ENCODE measurements at places on chromosomes 12 and 14.

GRCh38 chr12:108768591-108769500, 37.5 kb upstream of the CORO1C start:
- DNase-seq = no peak

- peak; percentile 60 for DNase-seq
These were observed 508.2 kb upstream of the ATP2B1 start for GRCh38 chr12:90216815-90217214.

DNA sequence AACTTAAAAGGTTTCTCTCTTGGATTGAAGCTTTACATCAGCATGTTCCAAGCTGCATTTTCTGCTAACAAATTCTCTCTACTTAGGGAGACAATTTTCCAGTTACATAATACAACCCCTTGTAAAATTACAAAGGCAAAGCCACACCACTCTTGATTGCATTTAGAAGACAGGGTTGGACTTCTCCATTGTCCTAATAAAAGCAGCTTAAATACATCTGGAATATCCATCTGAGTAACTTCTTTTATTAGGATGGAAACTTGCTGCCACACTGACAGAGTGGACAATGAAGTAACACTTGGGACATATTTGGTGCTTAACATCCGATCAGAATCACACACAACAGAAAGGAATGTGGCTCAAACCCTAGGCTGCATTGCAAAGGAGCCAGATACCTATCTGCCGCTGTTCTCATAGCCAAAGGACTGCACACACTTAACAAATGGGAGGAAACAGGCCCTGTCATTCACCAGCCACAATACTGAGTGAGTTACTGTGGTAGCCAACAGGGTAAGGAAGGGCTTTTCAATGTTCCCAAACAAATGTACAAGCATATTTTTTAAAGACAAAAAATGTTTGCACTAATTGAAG, 157.2 kb downstream of the PAX9 start:
- DNase-seq = peak; percentile 27

DNA sequence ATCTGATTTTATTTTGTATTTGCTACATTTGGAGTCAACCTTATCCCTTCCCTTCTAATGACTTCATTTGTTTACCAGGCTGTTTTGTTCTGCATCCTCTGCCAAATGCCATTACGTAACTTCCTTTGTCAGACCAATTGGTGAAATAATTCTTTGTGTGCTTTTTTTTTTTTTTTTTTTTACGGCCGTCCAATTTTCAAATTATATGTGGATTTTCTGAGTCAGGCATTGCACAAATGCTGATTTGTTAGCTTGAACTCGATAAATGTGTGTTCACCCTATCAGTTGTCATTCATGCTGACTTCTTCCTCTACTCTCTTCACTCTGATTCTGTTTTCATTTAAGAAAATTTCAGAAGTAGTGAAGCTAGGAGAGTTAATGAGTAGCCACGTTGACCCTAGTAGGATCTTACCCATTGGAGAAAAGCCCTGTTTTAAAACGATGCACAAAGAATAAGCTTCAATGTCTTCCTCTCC, 386.2 kb downstream of the DIO2 start:
- no peak for DNase-seq

DNA sequence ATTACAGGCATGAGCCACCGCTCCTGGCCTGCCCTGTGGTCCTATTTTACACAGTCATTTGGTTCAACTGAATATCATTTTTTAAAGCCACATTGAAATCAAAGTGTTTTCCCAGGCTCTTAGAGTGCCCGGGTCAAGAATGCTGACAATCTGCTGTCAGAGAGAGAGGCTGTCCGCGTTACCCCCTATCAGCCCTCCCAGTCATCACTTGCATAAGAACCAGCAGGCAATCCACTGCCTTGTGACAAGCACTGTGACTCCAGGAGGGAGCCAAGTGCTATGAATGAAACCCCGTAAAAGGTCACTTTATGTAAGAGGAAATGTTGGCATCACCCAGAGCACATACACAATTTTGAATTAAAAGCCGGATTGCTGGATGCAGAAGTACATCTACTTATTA, 13.5 kb downstream of the PHLDA1 start:
- DNase-seq = no peak

DNA sequence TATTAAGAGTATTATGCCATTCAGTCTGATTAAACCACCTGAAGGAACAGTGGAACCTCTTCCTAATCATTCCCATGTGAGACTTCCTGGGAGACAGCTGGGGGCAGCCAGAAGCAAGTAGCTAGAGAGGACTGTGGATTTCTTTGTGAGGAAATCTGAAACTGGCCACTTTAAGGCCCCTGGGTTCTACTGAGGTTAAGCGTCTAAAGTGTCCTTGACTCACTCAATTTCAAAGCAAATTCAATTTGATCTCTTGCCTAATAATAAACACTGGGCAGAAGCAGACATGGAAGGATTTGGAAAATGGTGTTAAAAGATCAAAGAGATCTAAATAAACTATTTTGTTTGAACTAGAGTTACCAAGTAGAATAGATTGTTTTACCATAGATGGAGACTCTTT, 909.9 kb downstream of the NRXN3 start:
- DNase-seq = no peak

GRCh38 chr14:69755784-69756183, 11.2 kb upstream of the SRSF5 start:
- DNase-seq = no peak

DNA sequence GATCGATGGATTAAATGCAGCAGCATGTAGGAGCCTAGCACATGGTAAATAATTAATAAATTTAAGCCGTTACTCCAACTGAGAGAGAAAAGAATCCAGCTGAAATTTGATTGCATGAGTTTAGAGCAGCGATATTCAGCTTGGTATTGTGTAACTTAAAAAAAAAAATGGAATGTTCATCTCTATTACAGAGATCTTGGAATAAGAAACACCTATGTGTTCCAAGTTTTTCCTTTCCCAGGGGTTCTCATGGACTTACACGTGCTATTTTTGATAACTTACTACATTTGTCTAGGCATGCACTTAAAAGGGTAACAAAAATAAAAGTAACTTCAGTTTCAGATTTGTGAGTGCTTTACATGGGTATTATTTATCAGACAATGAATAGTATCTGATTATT, 122.8 kb downstream of the RASSF9 start:
- no peak for DNase-seq

DNA sequence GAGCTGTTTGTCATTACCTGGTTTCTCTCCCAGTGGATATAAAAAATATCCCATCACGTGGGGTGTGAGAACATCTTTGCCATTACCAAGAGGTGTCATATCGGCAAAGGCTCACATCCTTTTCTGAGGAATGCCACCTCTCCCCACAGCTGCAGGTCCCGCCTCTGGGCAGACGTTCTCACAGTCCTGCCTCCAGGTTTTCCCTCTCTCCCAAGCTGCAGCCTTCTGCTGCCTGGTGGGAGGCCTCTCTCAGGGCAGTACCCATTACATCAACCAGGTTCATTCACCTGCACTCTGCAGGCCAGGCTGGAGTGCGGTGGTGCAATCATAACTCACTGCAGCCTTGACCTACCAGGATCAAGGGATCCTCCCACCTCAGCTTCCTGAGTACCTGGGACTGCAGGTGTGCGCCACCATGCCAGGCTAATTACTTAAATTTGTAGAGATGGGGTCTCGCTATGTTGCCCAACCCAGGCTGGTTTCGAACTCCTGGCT, 15.0 kb upstream of the TMEM119 start:
- DNase-seq = no peak

DNA sequence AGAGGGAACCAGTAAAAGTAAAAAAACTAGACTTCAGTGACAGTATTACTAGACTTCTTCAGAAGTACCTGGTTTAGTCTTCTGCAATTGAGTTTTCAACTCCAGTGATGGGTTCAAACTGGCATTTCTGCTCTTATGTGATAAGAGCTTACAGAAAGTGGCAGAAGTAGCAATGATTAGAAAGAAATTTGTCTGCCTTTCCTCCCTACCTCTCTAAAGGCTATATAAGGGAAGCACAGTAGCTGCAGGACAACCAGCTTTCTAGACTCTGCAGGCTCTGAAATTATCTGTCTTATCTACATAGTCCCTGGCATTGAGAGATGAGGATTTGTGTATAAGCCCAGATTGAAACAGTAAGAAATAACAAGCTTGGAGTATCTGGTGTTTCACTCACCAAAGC, 107.5 kb downstream of the DAAM1 start:
- DNase-seq = peak; percentile 7

GRCh38 chr12:104701301-104701700, 244.6 kb downstream of the CHST11 start:
- no peak for DNase-seq

DNA sequence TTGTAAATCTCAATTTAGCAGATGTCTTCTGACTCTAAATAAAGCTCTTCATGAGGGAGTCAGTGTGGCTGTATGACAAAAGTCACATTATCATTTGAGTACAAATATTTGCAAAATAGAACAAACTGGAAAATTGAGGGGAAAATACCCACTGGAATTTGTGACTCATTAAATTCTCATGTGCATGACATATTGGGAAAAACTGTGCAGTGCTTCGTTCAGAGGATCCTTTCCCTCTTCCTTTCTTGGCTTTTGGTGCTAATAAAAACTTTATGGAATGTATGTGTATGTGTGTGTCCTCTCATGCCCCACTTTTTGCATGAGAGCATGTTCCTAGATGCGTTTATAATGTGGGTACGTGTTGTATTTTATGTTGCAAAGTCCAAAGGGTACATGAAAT, 267.8 kb downstream of the KTN1 start:
- DNase-seq = no peak

DNA sequence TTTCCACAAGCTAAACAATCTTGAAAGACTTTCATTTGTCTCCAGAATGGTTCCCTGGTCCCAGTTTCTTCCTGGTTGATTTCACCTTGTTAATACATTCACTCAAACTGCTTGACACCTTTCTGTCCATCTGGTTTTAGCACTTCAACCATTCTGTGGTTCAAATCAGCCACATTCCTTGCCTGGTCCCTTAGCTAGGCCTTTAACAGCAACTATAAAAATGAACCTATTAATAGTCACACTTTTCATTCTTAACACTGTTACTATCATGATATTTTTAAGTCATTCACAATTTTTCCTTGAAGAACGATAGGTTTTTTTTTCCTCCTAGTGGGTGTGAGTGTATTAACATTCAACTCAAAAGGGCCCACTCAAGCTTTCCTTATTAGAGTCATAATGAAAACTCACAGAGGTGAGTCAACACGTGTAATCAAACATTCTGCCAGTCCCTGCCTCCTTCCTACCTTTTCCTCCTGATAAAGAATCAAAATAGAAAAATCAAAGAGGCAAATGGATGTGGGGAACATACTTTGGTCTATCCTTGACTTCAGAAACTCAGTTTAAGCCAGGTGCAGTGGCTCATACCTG, 34.4 kb upstream of the CCNT1 start:
- no peak for DNase-seq

- peak; percentile 16 for DNase-seq
These were observed 29.4 kb upstream of the CTDSP2 start for GRCh38 chr12:57875753-57876547.

- DNase-seq = no peak
These were observed 54.1 kb downstream of the FBRSL1 start for GRCh38 chr12:132544080-132544397.

- DNase-seq = no peak
These were observed 34.6 kb downstream of the NCKAP5L start for GRCh38 chr12:49793620-49794019.

- peak; percentile 22 for DNase-seq
These were observed 51.4 kb downstream of the ERH start for GRCh38 chr14:69346710-69347109.

DNA sequence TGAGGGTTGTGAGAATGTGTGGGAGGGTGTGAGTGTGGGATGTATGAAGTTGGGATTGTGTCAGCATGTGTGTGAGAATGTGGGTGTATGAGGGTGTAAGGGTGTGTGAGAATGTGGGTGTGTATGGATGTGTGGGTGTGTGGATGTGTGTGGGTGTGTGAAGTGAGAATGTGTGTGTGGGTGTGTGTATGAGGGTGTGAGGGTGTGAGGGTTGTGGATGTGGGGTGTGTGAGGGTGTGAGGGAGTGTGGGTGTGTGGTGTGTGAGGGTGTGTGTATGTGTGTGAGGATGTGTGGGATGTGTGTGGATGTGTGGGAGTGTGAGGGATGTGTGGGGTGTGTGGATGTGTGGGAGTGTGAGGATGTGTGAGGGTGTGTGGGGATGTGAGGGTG, 37.0 kb downstream of the TMEM121 start:
- DNase-seq = no peak

DNA sequence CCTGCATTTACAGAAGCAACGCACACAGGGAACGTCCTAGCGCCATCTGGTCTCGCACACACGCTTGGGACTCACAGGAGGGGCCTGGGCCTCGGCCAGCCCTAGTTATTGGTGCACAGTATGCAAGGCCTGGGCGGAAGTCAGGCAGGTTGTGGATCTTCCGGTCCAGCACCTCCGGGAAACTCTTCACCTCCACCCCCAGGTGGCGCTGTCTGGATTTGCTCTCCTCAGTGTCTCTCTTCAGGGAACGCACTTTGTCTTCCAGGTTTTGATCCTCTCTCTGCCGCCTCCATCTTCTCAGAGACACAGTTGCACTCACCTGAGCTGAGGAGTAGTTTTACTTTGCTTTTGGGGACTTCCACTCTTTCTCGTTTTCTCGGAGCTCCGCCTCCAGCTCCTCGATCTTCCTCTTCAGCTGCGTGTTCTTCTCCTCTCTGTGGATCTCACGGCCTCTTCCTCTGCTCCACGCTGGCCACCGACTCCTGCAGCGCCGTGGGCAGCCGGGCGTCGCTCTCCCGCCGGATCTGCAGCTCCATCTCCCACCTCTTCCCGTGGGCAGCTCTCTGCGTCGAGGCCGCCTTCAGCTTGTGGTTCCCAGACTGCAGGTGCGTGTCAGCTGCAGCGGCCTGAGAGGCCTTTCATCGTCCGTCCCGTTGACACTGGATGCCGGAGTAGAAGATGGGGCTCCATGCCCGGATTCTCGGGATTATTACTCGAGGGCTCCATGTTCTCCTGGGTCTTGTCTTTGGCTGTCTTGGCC, 933.8 kb downstream of the TMEM121 start:
- DNase-seq = peak; percentile 0

GRCh38 chr12:58602179-58602578, 318.1 kb downstream of the LRIG3 start:
- no peak for DNase-seq

GRCh38 chr14:103089386-103090335, 4.9 kb upstream of the EXOC3L4 start:
- DNase-seq = no peak

GRCh38 chr14:100663761-100664052, 63.0 kb upstream of the DLK1 start:
- no peak for DNase-seq

- no peak for DNase-seq
These were observed 142.1 kb downstream of the CALM1 start for GRCh38 chr14:90538716-90539495.

- no peak for DNase-seq
These were observed 55.6 kb upstream of the JDP2 start for GRCh38 chr14:75372260-75372659.

GRCh38 chr12:104154286-104154685, 16.3 kb upstream of the NFYB start:
- DNase-seq = peak; percentile 64

DNA sequence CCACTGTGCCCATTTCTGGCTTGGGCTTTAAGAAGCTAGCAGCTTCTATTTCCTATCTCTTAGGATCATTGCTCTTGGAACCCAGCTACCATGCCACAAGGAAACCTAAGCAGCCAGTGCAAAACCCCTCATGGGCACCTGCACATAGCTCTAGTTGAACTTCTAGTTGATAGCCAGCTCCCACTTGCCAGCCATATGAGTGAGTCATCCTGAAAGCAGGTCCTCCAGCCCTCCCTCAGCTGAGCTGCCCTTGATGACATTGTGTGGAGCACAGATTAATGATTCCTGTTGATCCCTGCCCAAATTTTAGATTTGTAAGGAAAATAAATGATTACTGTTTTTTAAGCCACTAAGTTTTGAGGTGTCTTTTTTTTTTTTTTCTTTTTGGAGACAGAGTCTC, 234.2 kb upstream of the FBXO33 start:
- no peak for DNase-seq

- DNase-seq = no peak
These were observed 7.4 kb downstream of the GRIN2B start for GRCh38 chr12:13973996-13974395.
